Kidney capillary endothelial cell (primary cell): ENCODE measurements at places on chromosomes 16 and 17.

DNA sequence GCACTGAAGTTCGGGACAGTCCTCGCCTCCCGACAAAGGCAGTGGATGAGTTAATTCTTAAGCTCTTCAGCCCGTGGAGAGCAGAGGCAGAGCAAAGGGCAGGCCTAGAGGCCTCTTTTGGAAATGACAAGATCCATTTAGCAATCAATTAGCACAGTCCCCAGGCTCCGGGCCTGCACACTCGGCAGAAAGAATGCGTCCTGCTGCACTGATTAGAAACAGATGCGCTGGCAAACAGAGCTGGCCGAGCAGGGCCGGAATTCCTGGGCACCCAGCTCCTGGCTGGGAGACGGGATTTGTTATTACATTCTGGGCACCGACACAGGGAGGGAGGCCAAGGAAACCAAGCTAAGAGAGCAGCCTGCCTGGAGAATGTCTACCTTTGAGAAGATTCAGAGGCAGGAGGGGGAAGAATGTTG, 162.9 kb downstream of the COPRS start:
- DNase-seq, result no peak

DNA sequence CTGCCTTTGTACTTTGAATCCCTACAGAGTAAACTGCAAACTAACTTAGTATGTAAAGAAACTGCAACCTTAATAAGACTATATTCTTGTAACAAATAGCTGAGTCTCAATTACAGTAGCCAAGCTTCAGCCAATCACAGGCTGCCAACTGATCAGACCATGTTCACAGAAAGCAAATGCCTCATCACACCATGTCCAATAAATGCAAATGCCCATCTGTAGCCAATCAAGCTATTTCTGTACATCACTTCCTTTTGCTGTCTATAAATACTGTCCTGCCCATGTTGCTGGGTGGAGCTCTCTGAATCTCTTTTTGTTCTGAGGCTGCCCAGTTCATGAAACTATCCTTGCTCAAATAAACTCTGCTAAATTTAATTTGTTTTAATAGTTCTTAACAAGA, 531.7 kb upstream of the TOM1L1 start:
- no peak for DNase-seq

DNA sequence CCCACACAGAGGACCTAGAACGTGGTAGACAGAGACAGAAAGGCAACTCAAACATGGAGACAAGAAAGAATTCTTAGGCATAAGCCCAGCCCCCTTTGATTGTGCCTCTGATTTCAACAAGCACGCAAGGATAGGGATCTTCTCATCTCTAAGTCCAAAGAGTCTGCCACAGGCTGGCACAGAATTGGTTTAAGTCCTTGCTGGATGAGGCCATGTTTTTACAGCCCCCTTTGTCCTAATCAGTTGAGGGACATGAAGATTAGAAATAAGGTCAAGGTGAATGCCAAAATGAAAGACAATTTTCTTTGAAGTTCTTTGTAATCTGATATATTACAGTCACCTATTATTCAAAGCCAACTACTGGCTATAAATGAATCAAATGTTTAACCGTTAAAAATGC, 68.0 kb upstream of the ATP2A3 start:
- DNase-seq, result no peak

DNA sequence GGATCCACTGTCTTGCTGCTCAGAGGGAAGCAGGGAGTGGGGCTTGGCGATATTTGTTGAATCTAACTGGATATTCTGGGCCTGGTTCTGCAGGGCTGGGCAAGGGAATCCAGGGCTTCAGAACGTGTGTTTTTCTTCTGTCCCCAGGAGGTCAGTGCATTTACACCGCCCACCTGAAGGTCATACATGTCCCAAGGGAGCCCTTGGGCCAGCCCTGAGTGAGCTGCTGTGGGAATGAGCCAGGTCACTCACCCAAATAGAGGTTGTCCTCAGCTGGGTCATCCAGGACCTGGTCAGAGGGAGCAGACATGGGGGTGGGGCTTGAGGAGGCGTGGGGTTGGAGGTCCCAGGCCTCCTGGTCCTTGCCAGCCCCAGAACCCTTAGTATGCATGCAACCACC, 10.6 kb downstream of the CAMKK1 start:
- DNase-seq, result no peak

GRCh38 chr17:34606763-34607162, 27.4 kb downstream of the TMEM132E start:
- DNase-seq, result no peak

- DNase-seq, result no peak
Measured at GRCh38 chr16:72805486-72805885, 242.4 kb downstream of the ZFHX3 start.

GRCh38 chr16:12120217-12120981, 143.9 kb downstream of the SNX29 start:
- DNase-seq, result peak; percentile 27

DNA sequence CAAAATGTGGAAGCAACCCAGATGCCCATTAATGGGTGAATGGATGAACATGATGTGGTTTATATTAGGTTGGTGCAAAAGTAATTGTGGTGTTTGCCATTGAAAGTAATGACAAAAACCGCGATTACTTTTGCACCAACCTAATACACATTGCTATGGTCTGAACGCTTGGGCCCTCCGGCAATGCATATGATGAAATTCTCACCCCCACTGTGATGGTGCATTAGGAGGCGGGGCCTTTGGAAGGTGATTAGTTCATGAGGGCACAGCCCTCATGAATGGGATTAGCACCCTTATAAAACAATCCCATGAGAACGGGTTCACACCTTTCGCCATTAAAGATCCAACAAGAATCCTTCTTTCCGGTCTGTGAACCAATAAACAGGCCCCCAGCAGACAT, 25.3 kb upstream of the PRM1 start:
- no peak for DNase-seq

DNA sequence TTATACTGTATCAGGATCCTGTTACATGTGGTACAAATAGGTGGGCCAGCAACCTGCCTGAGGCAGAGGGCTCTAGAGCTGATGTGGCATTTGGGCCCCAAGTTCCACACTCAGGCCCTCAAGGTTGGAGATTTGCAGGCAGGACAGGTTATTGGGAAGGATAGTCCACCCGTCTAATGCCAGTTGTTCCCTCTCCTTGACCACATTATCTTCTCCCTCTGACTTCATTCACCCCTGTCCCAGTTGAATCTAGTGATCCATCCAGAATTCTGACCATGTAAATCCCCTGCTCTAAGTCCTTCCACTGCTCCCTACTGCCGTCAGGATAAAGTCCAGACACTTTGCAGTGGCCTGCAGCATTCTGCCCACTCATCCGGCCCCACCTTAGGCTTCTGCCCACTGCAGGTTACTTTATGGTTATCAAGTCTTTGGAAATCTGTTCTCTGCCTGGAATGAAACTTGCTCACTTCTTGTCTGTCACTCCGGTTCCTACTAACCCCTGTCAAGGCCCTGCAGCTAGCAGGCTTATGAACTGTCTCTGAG, 1.9 kb upstream of the NFATC3 start:
- DNase-seq, result no peak

DNA sequence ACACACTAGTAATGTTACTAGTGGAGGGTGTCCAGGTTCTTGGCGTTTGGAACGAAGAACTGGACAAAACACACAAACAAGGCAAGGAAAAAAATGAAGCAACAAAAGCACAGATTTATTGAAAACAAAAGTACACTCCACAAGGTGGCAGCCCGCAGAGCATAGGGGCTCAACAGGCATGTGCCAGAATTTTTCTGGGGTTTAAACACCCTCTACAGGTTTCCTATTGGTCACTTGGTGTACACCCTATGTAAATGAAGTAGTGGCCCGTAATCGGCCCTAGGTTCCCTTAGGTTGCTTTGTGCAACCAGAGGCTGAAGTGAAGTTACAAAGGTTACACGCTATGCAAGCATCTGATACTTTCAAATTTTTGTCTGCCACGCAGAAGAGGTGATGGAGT, 8.1 kb downstream of the OR2C1 start:
- DNase-seq, result no peak

DNA sequence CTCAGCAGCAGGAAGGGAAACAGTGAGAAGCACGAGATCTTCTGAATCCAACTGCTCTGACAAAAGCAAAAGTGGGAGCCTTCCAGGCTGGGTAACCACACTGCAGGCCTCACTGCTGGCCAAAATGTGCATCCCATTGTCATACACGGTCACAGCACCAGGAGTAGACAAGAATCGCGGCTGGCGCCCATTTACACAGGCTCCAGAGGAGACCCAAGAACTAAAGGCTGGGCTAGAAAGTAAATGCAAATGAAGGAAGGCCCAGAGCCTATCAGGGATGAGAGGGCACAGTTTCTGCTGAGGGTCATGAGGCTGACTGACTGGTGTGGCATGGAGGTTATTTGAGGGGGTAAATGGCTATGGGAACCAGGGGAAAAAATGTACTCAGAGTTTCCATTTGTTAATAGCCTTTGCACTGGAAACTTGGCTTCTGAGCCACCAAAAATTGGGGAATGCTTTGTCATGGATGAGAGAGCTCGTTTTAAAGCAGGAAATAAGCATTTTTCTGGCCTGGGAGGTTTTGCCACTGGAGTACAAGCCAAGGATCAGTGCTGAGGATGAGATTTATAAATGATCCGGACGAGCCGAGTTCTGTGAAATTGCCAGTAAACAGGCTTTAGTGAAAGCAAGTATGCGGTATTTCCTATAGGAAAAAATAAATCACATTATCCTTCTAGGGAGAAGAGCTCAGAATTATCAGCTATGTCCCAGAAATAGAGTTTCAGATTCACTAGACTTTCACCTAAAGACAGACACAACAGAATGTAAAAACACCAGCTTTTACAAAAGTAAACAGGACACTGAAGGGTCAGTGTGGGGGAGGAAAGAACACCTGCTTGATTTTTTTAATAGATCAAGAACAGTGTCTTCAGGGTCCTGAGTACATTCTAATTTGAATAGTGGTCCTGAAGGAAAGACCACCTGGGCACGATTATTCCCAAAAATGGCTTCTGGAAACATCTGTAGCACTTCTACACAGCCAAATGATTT, 66.9 kb upstream of the GSG1L start:
- DNase-seq, result no peak

GRCh38 chr17:72111336-72111923, 9.4 kb upstream of the SOX9 start:
- DNase-seq, result no peak

DNA sequence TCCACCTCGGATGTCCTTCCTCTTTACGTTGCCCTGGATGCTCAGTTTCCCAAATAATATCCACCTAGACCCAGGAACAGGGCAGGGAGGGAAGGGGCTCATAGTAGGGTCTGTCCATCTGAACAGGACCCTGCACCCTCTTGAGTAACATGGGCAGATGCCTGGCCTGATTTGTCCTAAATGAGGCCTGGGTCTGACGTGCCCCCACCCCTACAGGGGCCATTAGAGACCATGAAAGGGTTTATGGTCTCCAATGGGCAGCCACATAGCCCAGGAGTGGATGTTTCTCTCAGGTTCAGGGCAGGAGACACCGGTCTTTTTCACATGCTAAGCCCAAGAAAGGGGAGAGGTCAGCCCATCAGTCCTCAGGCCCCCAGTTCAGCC, 6.8 kb downstream of the CACNG1 start:
- DNase-seq, result no peak

DNA sequence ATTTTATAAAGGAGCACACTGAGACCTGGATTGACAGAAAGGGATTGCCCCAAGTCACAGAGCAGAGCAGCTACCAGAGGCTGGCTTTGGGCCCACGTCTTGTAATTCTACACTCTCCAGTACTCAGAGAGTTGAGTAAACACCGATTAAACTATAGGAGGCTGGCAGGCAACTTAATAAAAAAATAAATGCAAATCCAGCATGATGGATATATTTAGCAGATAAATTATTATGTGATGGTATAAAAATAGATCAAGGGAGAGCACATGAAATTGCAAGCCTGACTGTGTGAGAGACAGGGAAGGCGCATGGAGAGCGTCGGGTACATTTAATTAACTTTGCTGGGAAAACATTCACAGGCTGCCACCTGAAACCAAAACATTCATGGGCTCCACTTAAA, 87.7 kb upstream of the CCL2 start:
- no peak for DNase-seq

- peak; percentile 68 for DNase-seq
Measured at GRCh38 chr17:70158180-70158579, 11.2 kb upstream of the KCNJ2 start.

DNA sequence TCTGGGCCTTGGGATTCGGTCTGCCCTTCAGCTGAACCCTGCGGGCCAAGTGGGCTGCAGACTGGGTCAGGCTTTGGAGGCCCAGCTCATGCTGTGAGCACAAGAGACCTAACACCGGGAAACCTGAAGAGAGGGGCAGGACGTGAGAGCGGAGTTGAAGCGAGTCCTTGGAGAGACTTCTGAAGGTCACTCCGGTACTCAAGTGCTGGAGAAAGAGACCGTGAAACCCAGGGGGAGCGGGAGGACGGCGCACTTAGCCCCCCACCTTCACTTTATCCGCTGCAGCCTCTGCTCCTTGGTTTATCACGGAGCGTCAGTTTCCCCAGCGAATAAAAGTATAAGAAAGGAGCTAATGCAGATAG, 361 bp downstream of the UQCRC2 start:
- no peak for DNase-seq

DNA sequence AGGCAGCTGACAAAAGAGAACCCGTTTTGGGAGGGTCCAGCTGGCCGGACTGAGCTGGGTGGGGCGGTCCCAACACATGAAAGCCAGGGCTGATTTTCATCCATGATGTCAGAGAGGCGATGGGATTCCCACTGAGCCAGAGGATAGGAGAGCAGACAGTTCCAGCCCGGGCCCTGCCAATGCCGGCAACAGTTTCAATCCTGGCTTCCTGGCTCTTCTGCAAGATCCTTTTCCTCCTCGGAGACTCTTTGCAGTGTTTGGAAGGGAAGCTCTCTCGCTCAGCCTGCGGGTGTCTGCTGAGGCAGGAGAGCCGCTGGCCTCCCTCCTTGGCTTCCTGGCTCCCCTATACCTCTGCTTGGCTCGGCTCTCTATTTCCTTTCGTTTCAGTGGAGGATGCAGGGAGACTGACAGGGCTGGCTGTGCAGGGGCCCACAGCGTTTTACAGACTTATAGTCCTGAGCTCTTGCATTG, 145.5 kb upstream of the SOX9 start:
- no peak for DNase-seq

DNA sequence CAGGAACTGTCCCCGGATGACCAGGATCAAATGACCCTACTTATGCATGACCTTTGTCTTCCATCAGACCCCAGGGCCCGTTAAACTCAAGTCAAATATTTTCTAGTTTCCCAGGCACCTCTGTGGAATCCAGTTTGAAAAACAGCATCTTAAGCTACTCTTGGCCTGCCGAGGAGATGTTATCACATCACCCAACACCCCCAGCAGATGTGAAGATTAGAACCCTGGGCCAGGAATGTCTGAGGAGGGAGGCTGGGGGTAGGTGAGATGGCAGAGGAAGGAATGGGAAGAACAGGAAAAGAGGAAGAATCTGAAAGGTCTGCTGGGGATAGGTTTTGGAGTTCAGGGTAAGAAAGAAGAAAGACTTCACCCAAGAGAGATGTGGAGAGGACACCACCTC, 79.2 kb downstream of the AXIN2 start:
- DNase-seq, result no peak
